ENCODE measurements at places on chromosomes 3 and 15.
A peak's percentile ranks its signal among the peaks of the same experiment; 100 is the strongest.

DNA sequence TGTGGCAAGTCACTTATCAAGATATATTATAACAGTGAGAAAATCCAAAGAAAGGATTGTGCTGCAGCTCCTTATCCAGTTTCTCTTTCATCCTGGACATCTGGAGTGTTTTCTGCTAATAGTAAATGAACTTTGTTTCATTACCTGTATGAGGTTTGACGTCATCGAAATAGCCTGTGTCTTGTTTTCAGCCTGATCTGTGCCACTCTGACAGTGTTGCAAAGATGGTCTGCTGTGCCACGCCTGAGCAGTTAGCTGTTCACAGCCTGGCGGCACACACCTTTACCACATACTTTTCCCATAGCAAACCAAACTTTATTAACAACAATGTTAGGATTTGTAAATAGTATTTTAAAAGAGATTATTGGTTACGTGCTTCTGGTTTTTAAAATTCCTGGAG, 34.0 kb downstream of the YEATS2 start:
- no peak for DNase-seq

GRCh38 chr3:53913401-53913800, 21.7 kb upstream of the SELENOK start:
- no peak for DNase-seq

- no peak for DNase-seq
Observed at GRCh38 chr3:147377412-147378367, 28.7 kb downstream of the ZIC4 start.

- DNase-seq: no peak
Observed at GRCh38 chr15:68057758-68058157, 3.6 kb downstream of the PIAS1 start.

- peak; percentile 19 for DNase-seq
Observed at GRCh38 chr15:70494852-70495571, 268.3 kb downstream of the UACA start.
